Kidney epithelial cell (primary cell): ENCODE measurements at places on chromosomes 12 and 14. TPM values are rescaled to one million over a fixed set of nuclear protein-coding genes. Genes with fewer than 3 reads are reported as not detected.

- DNase-seq, result no peak
These were observed 7.3 kb upstream of the KIF26A start for GRCh38 chr14:104130974-104131651.

DNA sequence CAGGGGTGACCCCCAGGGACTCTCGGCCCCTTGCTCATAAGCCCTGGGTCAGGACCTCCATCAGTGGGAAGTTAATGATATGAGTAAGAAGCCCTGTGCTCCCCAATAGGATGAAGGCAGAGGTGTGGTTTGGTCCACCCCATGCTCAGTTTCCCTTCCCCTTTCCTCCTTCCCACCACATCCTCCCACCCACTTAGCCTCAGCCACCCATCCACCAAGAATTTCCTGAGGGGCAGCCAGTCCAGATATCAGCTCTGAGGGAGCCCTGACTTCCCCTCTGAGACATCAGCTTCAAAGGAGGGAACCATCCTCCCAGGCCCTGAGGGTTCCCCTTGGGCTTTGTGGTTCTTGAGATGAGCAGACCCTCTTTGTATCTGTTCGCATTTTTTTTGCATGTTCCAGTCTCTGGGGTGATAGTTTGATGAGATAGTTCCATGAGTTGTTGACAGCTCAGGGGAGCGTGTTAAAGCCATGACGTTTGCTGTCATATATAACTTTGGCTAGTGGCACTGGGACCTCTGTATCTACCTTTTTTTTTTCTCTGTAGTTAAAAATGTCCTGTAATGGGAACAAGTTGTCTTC is 71.2 kb downstream of the LGMN start:
- no peak for DNase-seq

GRCh38 chr12:132604151-132604618 is 6.2 kb downstream of the LRCOL1 start:
- DNase-seq, result no peak

LARP4 gene
- total RNA-seq, result 21.9 and 23.5 TPM in 2 replicates

- no peak for DNase-seq
These were observed 246.4 kb downstream of the SOX5 start for GRCh38 chr12:23703051-23703450.

DNA sequence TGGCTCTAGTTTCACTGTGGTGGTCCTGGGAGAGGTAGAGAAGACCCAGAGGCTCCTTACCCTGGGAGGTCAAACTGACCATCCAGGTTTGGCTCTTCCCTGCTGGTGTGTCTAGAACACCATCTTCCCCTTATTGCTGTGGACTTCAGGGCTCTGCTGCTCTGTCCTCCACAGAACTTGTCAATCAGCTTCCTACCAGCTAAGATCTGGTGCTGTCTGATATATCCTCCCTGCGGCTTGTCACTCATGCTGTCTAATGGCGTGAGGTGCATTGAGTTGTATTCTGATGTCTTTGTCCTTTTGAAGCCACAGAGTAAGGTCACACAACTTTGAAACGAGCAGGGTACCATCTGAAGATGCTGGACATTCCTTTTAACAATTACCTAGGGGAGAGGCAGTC is 7.2 kb upstream of the C1RL start:
- no peak for DNase-seq

DNA sequence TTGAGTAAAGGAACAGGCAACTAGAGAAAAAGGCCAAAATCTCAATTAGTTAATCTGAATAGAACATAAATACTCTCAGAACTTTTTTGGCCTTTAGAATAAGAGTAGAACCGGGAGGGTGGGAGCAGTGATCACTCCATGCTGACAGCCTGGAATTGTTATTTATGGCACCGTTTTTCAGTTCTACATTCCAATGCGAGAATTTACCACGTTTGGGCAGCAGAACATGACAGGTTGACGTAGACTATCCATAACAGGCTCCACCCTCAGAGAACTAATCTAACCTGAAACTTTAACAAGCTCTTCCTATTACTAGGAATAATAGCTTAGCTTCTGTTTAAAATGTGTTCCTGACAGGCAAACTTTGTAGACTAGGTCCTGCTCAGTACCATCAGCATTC is 379.1 kb downstream of the SEC23A start:
- no peak for DNase-seq

DNA sequence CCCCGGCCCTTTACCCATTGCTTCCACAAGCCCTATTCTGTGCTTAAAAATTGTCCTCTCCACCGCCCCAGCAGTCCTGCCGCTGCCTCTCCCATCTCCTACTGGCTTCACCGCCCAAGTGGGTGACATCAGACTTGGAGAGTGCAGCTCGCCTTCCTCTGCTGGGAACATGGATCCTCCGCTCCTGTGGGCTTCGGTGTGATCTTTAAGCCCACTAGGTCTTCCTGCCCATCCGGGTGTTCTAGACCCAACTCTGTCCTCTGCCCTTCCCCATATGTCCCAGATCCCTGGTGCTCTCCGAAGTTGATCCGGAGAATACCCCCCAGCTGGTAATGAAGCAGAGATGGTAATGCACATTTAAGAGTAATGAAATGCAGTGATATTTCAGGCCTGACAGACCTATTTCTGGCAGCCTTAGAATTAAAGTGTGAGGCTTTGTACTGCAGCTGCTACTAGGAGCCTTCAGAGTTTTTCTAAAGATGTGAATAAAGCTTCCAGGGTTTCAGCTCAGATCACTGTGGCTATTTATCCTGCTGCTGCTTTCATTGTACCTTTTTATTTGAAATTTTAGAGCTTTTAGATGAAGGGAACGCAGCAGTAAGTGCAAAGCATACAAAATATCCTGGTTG is 22.9 kb upstream of the CTDSP2 start:
- no peak for DNase-seq

PLBD1 gene
- total RNA-seq, result 6.3 and 6.6 TPM in 2 replicates

DNA sequence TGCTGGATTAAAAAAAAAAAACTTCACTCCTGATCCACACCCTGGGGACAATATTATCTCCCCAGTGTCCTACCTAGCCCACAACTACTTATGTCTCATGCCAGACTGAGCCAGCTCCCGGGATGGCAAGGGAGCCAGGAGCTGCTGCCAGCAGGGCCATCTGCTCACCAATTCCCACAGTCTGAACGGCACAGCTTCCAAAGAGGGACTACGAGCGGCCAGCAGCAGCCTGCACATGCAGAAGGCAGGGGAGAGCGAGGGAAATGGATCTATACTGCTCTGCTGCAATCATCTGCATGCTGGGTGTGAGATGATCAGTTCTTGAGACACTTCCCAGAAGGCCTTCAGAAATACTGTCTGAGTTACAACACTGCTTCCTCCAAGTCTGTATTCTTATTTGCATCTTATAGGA is 11.1 kb downstream of the SSH1 start:
- DNase-seq, result no peak

ADGRD1 gene
- total RNA-seq, result 0.08 TPM in 1 of 2 replicates, not detected in the other

STXBP6 gene
- 0.07 and 0.38 TPM in 2 replicates for total RNA-seq

LRTM2 gene
- not detected in 2 replicates for total RNA-seq

- DNase-seq, result no peak
These were observed 52.0 kb upstream of the SYNE2 start for GRCh38 chr14:63800651-63801375.

- DNase-seq, result no peak
These were observed 17.5 kb upstream of the PPP1CC start for GRCh38 chr12:110760204-110760609.

- DNase-seq, result peak; percentile 80
These were observed 102.5 kb downstream of the FGD4 start for GRCh38 chr12:32501835-32502333.

POTEG gene
- not detected in 2 replicates for total RNA-seq

GRCh38 chr12:90004319-90005074 is 295.9 kb upstream of the ATP2B1 start:
- no peak for DNase-seq

GRCh38 chr14:40204441-40205175 is 772.4 kb upstream of the FBXO33 start:
- no peak for DNase-seq

DNA sequence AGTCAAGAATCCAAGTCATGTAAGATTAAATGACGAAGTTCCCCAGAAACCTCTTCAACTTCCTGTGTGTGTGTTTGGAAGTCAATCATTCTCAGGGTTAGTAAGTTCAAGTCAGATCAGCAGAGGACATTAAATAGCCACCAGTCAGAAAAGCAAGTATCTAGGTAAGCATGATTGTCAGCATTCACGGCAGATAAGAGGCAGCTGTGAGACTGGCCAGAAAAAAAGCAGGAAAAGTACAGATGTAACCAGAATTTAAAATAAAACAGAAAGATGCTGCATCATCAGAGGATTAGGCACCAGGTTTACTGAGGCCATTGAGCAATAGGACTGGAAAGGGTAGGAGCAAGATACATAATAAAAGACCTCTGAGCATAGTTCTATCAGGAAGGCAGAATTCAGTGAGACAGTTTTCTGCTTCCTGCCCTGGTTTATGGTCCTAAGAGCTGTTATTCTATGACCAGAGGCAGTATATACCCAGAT is 606.9 kb downstream of the FSCB start:
- DNase-seq, result no peak

- no peak for DNase-seq
These were observed 28.2 kb upstream of the BCAT1 start for GRCh38 chr12:24977060-24977459.

SLC6A13 gene
- not detected in 2 replicates for total RNA-seq

DNA sequence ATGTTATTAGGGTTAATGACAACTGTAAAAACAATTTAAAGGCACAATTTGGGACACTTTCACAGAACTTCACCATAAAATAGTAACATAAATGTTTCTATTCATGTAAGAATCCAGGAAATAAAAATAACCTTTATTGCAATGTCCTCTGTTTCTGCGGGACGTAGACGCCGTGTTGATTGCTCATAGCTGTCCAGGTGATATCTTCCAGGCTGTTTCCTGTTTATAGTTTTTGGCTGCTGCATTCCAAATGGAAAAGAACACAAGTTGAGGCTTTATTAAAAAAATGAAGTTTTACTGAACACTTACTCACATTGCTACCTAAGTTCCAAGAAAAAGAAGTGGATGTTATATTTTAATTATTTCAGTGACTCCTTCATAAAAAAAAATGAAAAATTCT is 58.6 kb downstream of the ABCC9 start:
- no peak for DNase-seq

DNA sequence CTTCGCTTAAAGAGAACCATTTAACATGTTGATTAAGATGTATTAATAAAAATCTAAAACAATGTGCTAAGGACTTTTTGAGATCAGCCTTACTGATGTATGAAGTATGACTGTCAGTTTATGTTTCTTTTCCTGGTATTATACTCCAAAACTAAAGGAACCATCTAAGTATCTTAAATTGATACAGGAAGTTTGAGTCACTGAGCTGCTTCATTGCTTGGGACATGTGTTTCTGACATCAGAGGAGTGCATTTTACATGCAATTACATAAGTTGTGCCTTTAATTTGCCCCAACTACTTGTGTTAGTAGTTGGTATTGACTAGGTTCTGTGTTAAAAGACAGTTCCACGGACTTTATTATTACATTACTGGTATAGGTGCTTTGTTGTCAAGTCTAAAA is 50.9 kb downstream of the PROX2 start:
- DNase-seq, result peak; percentile 14

- peak; percentile 87 for DNase-seq
These were observed 175.8 kb downstream of the TTC8 start for GRCh38 chr14:89000007-89000942.

VWF gene
- 0.42 and 1.5 TPM in 2 replicates for total RNA-seq

GRCh38 chr12:114627393-114627792 is 56.6 kb downstream of the TBX3 start:
- DNase-seq, result no peak

KLRC4 gene
- total RNA-seq, result not detected in 2 replicates

FGF23 gene
- total RNA-seq, result not detected in 2 replicates

DNA sequence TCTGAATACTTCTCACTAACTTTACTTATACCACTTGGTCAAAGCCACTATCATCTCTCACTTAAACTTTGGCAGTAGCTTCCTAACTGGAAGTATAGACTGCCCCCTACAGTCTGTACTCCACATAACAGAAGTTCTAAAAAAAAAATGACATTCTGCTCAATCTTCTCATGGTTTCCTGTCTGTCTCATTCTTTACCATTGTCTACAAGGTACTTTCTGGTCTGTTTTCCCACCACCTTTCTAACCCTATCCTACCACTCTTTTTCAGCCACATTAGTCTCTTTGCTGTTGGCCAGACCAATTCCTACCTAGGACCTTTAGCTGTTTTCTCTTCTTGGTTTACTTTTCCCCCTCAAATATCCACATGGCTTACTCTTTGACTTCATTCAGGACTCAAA is 14.7 kb downstream of the CPSF6 start:
- DNase-seq, result no peak

RNASE3 gene
- not detected in 2 replicates for total RNA-seq

DNA sequence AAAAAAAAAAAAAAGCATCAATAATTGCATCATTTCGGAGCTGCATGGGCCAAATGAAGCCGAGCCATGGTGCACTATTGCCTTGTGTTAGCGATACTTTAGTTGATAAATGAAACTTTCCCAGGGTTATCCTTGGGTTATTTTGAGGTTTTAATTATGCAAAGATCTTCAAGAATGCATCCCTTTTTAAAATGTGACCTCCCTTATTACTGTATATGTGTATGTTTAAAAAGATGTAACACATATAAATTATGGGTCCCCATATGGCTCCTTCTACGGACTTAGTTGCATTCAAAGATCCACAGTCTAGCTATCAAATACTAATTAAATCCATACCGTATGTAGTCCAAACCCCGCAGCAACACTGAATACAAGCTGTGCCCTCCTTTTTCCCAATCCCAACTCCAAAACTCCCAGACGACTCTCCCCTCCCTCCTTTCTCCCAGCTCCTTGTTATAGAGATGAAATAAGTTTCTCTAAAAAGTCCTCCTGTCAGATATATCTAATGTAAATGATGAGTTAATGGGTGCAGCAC is 129.3 kb upstream of the MAP1LC3B2 start:
- DNase-seq, result no peak
